ENCODE measurements at places on chromosomes 11 and 22.

- DNase-seq = no peak
These were observed 375.3 kb downstream of the DYNC2H1 start for GRCh38 chr11:103484545-103484944.

- DNase-seq = no peak
These were observed 3.0 kb upstream of the NAP1L4 start for GRCh38 chr11:2995031-2995561.

DNA sequence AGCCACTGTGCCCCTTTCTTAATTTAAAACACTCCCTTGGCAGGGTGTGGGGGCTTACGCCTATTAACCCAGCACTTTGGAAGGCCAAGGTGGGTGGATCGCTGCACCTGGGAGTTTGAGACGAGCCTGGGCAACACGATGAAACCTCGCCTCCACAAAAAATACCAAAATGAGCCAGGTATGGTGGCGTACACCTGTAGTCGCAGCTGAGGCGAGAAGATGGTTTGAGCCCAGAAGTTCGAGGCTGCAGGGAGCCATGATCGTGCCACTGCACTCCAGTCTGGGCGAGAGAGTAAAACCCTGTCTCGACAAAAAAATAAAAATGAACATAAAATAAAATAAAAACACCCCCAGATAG lies 45.0 kb downstream of the LINC01488 start:
- no peak for DNase-seq

- DNase-seq = no peak
These were observed 19.5 kb downstream of the PIK3IP1 start for GRCh38 chr22:31272522-31273446.

GRCh38 chr11:65498042-65498726 lies 661 bp upstream of the MALAT1 start:
- peak; percentile 44 for DNase-seq

DNA sequence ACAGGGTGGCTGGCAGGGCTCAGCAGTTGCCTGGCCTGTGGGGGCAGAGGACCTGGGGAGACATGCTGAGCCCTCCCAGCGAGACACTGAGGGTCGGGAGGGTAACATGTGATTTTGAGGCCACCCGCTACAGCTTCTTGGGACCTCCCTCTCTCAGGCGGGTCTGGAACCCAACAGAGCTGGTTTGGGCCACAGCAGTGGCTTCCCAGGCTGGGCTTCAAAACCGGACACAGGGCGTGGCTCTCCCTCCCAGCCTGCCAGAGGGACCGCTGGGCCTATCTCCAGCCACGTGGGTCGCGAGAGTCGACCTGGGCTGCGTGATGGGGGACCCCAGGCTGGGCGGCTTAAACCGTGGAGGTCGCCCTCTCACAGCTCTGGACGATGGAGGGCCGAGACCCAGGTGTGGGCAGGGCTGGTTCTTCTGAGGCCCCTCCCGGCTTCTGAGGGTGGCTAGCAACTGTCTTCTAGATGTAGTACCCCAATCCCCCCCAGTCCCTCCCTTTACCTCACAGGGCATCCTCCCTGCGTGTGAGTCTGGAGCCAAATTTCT lies 91.7 kb downstream of the KCNQ1 start:
- no peak for DNase-seq

DNA sequence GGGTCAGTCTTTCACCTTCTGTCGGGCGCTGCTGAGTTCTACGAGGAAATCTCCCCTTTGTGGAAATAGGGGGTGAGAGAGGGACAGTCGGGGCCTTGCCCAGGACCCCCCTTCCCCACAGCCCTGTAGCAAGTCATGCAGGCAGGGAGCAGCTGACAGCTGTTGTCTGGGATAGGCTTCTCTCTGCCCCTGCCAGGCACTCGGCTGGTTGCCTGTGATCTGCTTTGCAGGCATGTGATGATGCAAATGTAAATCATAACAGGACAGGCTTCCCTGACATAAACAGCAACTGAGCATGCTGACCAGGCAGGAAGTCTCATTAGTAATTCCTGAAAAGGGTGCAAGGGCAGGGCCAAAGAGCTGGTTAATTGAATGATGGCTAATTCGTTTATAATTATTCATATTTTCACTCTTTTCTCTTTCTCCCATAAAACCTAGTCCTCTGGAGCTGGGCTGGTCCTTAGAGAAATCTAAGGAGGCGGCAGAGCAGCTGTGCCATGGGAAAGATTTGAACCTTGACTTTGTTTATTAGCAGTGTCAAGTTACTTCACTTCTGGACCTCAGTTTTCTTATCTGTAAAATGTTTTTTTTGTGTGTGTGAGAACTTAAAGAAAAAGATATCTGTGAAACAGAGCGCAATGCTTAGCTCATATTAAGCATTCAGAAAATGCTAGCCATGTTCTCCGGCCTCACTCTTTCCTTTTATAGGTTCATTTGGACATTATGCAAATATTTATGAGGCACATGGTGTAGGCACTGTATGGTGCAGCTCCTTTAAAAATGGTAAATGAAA lies 129.7 kb downstream of the LDLRAD3 start:
- no peak for DNase-seq

Measured in activated CD8-positive, alpha-beta memory T cell treated with anti-CD3 and anti-CD28 coated beads for 1 hour (primary cell).